ENCODE measurements at places on chromosomes 16 and 17.

- no peak for DNase-seq
Measured at GRCh38 chr16:79190542-79190941, 410.0 kb downstream of the MAF start.

GRCh38 chr17:42750739-42751344, 6.0 kb upstream of the EZH1 start:
- DNase-seq = no peak

- DNase-seq = no peak
Measured at GRCh38 chr17:65637786-65638185, 76.3 kb upstream of the AXIN2 start.

- DNase-seq = no peak
Measured at GRCh38 chr17:81710514-81711308, 1.4 kb upstream of the SLC25A10 start.

- DNase-seq = no peak
Measured at GRCh38 chr17:39663340-39663687, 1.8 kb upstream of the TCAP start.

DNA sequence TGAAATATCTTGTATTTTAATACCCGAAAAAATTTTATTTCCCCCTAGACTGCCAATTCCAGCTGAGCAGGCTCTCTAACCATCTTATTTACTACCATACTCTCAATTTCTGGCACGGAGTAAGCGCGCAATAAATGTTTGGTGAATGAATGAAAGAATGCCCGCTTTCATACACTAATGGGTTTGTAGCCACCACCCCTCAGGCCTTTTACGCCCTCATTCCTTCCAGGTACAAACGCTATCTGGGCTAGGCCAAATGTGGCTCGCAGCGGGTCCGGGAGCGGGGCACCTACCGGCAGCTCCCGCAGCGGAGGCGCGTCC, 536 bp upstream of the PLD2 start:
- DNase-seq = no peak

- DNase-seq = no peak
Measured at GRCh38 chr16:78566397-78567073, 467.1 kb downstream of the WWOX start.

- DNase-seq = no peak
Measured at GRCh38 chr16:71629278-71630016, 3.5 kb downstream of the MARVELD3 start.

- no peak for DNase-seq
Measured at GRCh38 chr17:60354223-60354622, 37.7 kb downstream of the USP32 start.

DNA sequence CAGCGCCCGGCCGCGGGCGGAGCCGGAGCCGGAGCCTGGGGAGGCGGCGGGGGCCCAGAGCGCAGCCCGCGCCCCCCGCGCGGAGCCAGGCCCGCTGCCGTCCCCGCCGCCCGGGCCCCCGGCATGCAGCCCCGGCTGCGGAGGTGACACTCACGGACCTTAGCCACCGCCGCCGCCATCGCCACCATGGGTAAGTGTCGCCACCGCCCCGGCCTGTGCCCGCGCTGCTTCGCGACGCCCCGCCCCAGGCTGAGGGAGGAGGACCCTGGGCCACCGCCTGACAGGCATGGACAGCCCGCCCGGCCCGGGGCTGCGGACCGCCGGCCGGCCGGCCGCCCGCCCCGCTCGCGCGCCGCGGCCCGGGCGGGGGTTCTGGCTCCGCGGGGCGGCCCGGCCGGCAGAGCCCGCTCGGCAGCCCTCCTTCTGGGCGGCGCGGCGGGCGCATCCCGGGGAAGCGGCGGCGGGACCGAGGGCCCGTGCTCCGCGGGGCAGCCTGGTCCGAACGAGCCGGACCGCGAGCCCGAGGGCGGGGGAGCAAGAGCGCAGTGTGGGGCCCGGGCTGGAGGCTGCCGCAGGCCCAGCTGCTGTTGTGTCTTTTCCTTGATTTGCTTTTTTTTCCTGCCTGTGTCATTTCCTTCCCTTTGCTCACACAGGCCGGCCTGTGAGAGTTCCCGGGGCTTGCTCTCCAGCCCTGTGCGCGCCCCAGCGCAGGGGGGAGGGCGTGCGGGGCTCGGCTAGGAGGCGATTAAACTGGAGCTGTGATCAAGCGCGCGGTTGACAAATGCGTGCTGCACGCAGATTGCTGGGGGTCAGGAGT, 565 bp downstream of the MAP3K3 start:
- DNase-seq = peak; percentile 56
